ENCODE measurements at places on chromosomes 11 and 22.
A peak's percentile ranks its signal among the peaks of the same experiment; 100 is the strongest.

GRCh38 chr22:36954251-36955014 is 41.0 kb downstream of the CSF2RB start:
- DNase-seq: no peak

DNA sequence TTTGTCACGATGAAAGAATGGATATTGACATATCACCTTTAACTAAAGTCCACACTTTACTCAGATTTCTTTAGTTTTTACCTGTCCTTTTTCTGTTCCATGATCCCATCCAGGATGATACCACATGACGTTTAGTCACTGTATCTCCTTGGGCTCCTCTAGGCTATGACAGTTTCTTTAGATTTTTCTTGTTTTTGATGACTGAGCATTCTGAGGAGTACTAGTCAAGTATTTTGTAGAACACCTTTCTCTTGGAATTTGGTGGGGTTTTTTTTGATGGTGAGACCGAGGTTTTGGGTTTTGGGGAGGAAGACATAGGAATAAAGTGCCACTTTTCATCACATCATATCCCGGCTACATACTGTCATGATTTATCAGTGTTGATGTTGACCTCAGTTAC is 4.0 kb downstream of the LDHAL6A start:
- no peak for DNase-seq

- DNase-seq: no peak
These were observed 75.4 kb upstream of the RCN1 start for GRCh38 chr11:32015427-32015826.

GRCh38 chr11:78419327-78419726 is 1.7 kb upstream of the GAB2 start:
- DNase-seq: peak; percentile 97

DNA sequence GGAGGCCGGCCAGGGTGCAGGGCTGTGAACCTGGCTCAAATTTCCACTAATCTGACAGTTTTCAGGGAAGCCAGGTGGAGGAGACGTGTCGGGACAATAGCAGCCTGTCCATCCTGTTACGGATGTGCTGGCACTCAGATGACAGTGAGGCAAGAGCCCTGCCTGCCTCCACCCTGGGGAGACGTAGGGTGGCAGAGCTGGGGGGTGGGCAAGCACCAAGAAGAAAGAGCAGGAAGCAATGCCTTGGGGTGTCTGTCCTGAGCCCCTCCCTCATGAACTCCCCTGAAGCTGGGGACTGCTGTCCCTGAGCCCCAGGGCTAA is 10.0 kb upstream of the TRIM29 start:
- DNase-seq: no peak

GRCh38 chr22:27391092-27391770 is 410.3 kb downstream of the MN1 start:
- DNase-seq: no peak

- DNase-seq: no peak
These were observed 18.6 kb upstream of the MCHR1 start for GRCh38 chr22:40660730-40661129.

DNA sequence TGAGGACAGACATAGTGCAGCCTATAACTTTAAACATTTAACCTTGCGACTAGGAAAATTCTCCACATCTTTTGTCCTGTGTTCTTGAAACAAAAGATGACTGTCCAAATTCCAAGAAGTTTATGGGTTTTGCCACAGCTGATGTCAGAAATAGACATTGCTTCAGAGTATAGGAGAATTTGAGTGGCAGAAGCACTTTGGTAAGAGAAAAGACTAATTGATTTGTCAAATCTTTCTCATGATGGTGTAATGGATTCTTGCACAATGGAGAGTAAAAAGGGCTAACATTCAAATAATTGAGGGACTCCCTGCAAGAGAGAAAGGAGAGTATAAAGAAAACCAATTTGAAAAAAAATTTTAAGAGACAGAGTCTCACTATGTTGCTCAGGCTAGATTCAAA is 25.3 kb downstream of the C11orf58 start:
- DNase-seq: no peak

- DNase-seq: no peak
These were observed 125.1 kb downstream of the BCR start for GRCh38 chr22:23305321-23305910.

DNA sequence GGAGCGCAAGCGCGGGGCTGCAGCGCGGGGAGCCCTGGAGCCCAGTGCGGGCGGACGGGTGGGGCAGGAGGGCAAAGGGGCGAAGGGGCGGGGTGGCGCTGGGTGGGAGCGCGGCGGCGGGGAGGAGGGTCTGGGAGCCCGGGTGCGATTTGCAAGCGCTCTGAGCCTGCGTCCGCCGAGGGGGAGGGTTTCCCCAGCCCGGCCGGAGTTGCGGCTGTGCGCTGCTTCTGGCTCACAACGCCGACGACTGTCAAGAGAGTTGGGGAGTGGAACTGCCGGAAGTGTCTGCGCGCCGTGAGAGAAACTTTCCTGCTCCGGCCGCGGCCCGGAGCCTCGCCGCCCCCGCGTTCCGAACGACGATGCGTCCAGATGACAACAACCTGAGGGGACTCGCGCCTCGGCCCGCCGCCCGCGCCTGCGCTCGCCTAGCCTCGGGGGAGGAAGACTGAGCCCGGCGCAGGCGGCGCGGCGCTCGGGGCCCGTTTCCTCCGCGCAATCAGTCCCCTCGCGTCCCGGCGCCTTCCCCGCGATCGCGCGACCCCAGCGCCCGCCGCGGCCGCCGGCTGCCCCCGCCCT is at the start of gene ARHGAP42:
TSS of gene ARHGAP42 (plus strand) at position 235 of the 576 bp plus-strand sequence. CDS start 391 bp downstream, outside the sequence.
- no peak for DNase-seq

GRCh38 chr11:131027491-131027890 is 111.2 kb upstream of the SNX19 start:
- no peak for DNase-seq

- DNase-seq: no peak
These were observed 690.6 kb downstream of the TBC1D22A start for GRCh38 chr22:47453049-47453448.

GRCh38 chr11:118533769-118534729 is 3.1 kb downstream of the TMEM25 start:
- no peak for DNase-seq

DNA sequence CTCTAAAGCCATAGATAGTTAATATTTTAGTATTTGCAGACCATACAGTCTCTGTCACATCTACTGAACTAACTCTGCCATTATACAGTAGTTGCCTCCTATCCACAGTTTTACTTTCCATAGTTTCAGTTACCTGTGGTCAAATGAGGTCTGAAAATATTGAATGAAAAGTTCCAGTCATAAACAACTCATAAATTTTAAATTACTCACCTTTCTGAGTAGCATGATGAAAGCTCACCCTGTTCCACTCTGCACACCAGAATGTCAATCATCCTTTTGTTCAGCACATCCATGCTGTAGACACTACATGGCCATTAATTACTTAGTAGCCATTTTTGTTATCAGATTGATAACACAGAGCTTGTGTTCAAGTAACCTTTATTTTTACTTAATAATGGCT is 51.7 kb upstream of the ME3 start:
- no peak for DNase-seq

- no peak for DNase-seq
These were observed 990.5 kb downstream of the OPCML start for GRCh38 chr11:132541794-132542193.

GRCh38 chr11:66022401-66023185 is 3.7 kb downstream of the CATSPER1 start:
- no peak for DNase-seq

GRCh38 chr11:48207881-48208280 is 8.7 kb upstream of the OR4B1 start:
- no peak for DNase-seq

DNA sequence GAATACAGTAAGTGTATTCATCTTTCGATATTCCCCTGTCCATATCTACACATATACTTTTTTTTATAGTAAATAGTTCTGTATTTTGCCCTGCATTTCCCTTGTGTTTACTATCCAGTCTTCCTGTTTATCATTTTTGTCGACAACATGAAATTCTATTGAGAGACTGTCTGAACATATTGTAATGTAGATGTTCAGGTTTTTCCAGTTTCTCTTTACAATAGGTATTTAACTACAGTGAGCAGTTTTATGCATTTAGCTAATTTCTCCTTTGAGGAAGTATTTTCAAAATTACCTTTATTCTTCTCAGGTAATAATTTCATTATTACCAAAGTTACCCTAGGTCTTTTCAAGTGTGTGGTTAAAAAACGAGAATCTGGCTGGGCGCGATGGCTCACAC is 16.7 kb downstream of the PIK3IP1 start:
- no peak for DNase-seq

DNA sequence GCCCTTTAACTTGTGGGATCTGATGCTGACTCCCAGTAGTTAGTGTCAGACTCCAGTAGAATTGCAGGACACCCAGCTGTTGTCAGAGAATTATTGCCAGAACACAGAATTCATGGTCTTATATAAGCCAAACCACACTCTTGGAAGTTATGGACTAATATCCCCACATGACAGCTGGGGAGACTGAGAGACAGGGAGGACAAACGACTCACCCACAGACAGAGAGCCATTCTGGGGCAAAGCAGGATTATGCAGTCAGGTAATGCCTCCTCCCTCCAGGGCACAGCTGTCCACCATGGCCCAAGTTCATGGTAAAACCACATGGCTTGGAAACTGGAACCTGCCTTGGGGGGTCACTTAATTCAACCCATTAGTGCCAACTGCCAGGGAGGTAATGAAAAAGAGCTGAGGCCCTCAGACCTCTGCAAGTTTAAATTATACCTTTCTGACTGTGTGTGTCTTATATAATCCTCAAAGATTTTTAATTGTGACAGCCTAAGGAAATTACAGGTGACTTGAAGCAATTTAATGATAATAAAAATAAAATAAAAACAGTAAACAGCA is 299.5 kb downstream of the BUD13 start:
- DNase-seq: no peak

DNA sequence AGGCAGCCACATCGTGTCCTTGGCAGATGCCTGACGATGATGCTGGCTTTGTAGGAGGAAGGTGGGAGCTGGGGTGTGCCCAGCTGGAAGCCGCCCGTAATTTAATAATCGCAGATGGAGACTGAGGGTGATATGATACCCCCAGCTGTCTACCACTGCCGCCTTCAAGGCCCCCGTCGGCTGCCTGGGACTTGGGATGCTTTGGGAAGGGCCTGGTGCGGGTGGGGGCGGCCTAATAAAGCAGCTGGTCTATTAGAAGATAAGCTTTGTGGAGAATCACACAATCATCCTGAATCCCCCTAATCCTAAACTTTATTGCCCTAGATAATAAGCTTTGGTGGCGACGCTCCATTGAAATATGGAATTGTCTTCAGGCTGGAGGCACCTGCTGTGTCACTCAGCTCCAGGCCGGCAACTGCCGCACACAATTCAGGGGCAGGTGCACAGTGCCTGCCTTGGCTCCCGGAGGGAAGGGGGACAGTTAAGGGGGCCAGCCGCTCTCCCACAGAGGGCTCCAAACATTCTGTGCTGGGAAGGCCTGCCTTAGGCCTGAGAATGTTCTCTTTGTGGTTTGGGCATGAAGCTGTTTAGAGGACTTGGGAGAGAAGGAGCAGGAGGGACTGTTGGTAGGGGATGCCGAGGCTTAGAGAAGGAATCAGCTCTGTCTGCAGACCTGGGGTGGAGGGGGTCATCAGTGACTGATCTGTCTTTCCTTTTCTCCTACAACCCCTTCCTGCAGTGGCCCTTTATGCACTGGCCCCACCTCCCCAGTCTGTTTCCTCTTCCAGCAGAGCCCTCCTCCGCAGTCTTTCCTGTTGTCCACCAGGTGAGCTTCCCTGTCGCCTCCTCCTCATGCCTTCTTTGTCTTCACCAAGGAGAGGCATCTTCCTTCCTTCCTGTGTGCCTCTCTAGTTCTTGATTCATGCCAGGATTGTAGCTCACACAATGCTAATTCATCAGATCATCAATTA is 65.3 kb downstream of the ARL14EP start:
- DNase-seq: no peak

- DNase-seq: peak; percentile 61
These were observed 20.8 kb upstream of the LMO2 start for GRCh38 chr11:33912405-33913361.

GRCh38 chr22:16829985-16830384 is 4.8 kb upstream of the XKR3 start:
- no peak for DNase-seq

DNA sequence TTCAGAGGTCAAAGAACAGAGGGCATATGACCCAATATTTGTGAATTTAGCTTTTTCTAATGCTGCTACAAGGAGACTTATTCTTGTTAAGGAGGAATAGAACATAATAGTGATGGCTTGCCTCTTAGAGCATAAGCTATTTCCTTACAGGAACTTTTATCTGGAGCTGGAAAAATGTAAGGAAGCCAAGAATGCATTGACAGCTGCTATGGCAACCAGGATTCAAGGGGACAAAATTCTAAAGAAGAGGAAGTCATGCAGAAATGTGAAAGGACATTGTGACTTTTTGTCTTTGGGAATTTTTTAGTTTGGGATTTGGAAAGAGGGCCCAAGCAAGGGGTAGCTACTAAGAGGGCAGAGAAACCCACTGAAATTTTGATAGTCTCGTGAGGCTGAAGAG is 51.1 kb downstream of the EHF start:
- DNase-seq: no peak

DNA sequence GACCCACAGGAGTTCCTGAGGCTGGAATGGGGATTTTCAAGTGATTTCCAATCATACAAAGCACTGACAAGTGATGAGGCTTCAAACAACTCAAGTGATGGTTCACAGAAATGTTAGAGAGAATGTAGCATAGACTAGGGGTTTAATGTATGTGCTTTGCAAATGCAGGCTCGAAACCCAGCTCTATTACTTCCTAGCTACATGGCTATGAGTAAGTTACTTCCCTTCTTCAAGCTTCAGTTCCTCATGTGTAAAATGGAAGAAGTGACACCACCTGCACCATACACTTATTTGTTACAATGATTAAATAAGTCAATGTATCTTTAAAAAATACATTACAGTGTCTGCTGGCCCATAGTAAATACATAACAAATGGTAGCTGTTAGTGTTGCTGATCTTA is 139.8 kb downstream of the CCDC81 start:
- DNase-seq: no peak

- DNase-seq: no peak
These were observed 5.4 kb downstream of the PI4KA start for GRCh38 chr22:20853236-20853660.
